Amniotic stem cell (primary cell): ENCODE measurements at places on chromosomes 1 and 21.

DNA sequence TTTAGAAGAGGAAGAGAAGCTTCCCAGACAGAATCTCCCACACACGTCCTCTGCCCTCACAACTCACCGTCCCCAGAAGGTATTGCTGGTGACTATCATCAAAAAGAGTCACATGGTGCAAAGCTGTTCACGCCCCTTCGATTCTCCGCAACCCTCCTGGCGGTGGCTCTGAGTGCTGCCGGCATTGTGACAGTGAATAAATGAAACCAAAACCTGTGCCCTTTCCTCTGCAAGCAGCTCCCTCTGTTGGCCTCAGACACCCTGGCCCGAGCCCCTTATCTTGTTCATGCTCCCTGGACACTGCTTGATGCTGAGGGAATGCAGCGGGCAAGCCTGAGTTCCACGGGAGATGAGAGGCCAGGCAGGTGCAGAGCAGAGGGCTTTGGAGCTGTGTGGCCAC lies 510.3 kb downstream of the NPHP4 start:
- no peak for DNase-seq

DNA sequence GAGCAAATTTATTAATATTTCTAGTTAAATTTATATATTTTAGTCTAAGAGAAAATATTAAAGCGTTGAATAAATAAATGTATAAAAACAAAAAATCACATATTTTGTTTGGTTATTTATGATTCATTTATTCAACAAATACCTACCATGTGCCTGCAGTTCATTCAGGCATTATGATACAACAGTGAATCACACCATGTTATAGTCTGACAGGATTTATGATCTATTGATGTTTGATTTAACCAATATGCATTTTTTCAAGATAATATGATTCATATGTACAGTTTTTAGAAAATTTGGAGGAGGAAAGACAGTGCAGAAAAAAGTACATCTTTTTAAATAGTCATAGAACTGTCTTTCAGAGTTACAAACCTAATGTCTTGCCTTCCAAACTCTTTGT lies 7.4 kb upstream of the TRIM58 start:
- no peak for DNase-seq

DNA sequence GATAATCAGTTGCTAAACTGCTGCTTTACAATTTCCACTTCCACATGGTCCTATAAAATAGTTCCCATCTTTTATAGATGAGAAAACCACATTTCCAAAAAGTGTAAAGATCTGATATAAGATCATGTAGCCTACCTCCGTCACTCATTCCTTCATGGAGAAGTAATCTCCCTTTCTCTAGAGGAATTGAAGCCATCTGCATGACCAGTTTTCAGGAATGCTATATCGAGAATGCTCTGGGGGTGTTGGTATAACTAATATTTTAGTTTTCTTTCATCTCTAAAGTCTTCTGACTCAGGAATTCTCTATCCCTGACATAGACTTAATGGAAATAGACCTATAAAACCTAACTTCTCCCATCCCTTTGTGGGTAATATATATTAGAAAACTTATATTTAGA lies 173.0 kb upstream of the UBE2U start:
- no peak for DNase-seq

- no peak for DNase-seq
Measured at GRCh38 chr1:109791495-109792043, 27.8 kb upstream of the EPS8L3 start.

DNA sequence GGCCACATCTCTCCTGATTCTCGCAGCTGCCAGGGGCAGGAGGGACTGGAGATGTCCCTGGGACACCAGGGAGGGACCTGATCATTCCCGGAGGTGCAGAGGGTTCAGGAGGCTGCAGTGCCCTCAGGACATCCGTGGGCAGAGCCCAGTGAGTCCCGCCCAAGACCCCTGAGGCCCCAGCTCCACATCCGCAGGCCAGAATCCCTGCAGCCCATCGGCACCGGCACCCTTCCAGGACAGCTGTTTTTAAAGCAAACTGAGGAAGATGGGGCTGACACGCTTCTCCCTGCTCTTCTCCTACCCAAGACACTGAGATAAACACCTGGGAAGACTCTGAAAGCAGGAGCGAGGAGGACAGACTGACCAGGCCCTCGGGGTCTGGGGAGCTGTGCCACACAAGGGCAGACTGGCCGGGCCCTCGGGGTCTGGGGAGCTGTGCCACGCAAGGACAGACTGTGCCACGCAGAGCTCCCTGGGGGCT lies 25.5 kb downstream of the SLC19A1 start:
- no peak for DNase-seq

DNA sequence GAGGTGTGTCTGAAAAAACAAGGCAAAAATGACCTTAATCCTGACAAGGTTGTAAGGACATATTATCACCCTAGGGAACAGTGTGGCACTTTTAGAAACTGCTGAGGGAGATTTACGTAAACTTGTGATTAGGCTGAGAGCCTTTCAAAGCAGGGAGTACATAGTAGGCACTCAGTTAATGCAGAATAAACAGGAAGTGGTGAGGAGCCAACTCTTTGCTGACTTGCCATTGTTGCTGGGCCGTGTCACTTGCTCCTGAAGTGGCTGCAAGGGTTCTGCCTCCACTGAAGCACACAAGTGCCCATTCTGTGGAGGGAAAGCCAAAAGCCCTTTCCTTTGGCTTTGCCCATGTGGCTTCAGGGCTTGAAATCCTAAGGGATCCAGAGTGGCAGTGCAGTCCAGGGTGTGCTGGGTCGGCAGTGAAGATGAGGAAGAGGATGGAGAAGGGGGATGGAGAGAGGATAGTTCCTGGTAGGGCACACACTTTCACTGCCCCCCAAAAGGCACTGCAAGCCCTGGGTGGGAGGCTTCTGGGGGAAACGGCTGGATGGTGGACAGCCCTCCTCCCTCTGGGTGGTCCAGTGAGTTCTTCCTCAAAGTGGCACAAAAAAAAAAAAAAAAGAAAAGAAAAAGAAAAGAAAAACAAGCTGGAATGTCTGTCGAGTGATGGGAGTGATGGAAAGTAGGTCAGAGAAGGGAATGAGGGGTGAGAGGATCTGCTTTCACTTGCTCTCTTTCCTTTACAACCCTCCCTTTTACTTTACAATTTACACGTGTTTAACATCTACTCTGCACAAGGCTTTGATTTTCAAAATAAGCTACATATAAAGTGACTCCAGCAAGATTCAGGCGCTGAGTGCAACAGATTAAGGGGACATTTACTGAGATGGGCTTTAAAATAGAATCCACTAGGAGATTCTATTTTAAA lies 13.7 kb upstream of the RHEX start:
- no peak for DNase-seq

GRCh38 chr1:93433407-93433961 lies 14.4 kb upstream of the FNBP1L start:
- DNase-seq, result no peak

GRCh38 chr1:182391028-182391361 lies 595 bp downstream of the GLUL start:
- DNase-seq, result no peak

- DNase-seq, result no peak
Measured at GRCh38 chr1:30743584-30744059, 14.0 kb downstream of the LAPTM5 start.

DNA sequence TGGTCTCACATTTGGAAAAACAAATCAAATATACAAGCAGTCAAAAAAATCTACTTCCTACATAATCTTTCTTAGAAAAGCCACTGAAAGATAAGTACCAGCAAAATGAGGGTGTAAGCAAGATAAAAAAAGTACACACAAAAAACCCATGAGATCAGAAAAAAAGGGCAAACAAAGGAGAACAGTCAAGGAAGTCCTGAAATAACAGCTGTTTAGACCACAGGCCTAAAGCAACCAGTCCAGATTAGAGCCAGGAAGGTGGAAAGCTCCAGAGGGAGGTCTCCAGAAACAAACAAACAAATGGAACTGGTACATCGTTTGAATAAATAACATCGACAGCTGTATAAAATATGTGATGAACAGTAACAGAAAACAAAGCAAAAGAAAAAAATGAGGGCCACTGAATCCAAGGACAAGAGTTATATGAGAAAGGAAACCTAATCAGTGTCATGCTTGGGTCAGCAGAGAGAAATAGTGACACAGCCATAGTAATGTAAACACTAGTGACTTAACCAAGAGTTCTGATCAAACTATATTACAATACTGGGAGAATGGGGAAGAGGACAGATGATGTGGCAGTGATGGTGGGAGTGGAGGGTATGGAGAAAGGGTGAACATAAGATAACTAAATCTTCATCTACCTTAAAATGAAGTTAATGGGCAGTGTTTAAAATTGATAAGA lies 67.5 kb downstream of the NVL start:
- no peak for DNase-seq

- no peak for DNase-seq
Measured at GRCh38 chr1:23564529-23565122, 5.3 kb upstream of the ID3 start.

GRCh38 chr1:189597083-189597482 lies 880.6 kb downstream of the BRINP3 start:
- DNase-seq, result no peak

DNA sequence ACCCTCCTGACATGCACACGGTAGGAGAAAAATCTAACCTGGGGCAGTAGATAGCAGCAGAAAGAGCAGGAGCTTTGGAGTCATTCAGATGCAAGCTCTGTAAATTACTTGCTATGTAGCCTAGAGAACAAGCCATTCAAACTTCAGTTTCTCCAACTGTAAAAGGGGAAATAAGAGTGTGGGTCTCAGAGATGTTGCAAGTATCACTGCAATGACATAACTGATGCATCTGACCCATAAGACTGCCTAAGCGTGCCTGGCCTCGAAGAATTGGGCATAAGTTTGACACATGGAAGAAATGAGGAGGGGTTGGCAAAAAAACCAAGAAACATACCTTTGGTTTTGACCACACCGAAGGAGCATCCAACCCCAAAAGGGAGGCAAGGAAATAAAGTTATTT lies 5.2 kb downstream of the AK2 start:
- no peak for DNase-seq

DNA sequence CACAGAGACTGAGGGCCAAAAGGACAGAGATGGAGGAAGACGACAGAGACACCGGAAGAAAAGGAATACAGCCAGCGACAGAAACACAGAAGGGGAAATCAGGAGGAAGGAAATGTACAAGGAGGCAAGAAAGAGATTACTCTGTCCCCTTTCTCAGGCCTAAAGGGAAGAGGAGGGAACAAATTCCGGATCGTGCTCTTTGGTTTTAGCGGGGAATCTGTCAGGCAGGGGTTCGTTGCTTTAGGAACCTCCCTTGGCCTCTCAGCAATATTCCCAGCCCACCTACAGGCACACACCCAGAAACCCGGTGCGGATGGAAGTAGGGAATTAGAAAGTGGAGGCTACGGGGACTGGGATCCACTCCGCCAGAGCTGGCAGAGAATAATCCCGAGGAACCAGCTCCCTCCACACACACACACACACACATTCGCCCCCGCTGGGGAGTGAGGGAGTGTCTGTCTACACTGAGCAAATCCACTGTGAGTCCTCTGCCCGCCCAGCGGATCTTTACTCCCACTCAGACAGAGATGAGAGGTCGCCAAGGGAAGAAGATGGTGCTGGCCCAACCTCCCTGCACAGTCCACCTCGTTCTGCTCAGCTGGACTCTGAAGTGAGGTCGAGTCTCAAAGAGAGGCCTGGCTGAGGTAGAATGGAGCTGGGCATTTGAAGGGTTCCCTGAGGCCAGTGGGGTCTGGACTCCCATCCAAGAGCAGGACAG lies 5.7 kb downstream of the TAL1 start:
- DNase-seq, result no peak

GRCh38 chr1:40711465-40712404 lies 20.2 kb downstream of the NFYC start:
- no peak for DNase-seq

DNA sequence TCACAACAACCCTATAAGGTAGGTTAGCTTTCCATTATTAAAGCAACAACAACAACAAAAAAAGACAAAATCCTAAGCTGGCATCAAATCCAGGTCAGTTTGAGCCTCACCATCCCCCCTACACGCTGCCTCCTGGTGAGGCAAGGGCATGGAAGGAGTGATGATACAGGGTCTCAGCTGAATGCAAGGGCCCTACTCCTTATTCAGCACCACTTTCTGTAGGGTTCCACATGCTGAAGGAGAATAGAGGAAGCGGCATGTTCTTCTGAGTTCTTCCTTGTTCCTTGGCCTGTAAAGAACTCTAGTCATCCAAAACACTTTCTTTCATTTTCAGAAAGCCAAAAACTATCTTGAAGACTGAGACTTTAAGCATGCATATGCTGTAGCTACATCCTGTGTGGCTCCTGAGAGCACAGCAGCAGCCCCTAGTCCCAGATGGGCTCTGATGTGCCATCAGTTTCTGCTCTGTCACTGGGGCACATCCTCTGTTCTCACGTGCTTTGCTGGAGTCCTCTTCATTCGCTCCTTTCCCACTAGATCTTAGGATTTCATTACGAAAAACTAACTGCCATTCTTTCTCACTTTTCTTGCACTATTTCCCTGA lies 6.2 kb downstream of the ILDR2 start:
- no peak for DNase-seq

DNA sequence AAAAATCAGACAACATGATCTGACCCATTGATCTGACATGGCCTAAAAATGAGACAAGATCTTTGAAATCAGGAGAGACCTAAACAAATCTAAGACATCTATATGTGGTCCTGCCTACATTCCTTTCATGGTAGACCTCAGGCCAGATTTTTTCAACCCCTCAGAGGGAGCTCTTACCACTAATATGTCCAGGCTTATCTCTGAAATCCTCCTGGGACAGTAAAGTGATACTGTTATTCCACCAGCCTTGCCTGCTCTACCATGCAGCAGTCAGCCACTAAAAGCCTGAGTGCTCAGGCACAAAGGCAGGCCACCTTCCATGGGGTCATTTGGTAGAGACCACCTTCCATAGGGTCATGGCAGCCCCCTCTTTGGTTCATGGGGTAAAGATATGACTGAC lies 126.9 kb downstream of the TBX15 start:
- DNase-seq, result no peak

- DNase-seq, result no peak
Measured at GRCh38 chr1:79207786-79208185, 201.3 kb upstream of the ADGRL4 start.

DNA sequence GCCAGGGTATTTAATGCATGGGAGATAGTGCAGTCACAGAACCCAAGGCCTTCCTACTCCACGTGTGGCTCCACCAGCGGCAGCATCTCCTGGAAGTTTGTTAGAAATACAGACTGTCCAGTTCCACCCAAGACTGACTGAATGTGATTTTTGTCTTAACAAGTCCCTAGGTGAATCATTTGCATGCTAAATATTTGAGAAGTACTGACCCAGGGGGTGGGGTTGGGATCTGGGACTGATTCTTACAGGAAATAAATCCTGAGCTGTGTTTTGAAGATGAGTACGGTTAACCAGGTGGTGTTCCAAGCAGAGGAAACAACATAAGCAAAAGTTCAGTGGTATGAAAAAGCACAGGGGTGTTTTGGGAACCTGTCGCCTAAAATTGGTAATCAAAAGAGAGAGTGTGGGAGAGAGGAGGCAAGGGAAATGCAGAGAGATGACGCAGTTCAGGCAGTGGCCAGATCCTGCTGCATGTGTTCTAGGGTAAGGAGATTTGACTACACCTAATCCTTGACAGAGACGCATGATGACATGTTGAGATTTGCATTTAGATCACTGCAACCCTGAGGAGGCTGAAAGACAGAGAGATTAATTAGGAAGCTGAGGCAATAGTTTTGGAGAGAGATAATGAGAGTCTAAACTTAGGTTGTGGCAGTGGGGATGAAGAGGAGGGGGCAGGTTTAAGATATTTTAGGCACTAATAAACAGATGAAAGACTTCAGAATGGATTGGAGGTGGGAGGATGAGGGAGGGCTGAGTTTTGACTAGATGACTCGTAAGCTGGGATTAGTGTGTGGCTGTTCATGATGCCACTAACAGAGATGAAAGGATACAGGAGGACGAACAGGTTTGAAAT lies 3.7 kb upstream of the ZNF326 start:
- DNase-seq, result no peak
